Fibroblast of lung (primary cell): ENCODE measurements at places on chromosomes 4 and X.

DNA sequence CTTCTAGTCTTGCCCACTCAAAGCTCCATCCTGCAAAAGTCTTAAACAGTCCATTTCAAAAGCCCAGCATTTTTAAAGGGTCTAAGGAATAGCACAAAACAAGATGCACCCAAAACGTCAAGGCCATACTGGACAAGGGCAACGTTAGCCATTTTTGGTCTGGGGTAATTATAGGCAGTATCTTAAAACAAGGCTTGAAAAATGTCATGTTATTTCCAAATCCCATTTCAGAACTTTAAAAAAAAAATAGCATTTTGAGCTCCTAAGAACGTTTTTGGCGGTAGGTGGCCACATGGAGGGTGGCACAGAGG lies 584 bp upstream of the TMEM165 start:
- DNase-seq, result no peak

DNA sequence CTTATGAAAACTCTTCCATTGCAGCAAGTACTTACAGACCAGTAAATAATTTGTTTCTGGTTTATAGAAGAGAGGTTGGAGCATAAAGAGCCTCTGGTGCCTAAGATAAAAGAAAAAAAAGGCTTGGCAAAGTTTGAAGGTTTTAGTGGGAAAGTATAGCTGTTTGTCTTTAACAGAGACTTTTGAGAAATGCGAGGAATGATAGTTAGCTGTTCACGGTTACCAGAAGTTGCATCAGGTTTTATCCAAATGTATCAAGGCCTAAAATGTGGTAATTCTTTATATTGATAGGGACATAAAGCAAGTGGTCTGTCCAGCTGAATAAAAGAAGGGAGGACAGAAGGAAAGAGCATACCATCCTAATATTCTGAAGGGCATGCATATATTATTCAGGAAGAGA lies 29.3 kb downstream of the RAP1GDS1 start:
- peak; percentile 82 for DNase-seq

GRCh38 chr4:2370597-2371320 lies 47.7 kb downstream of the ZFYVE28 start:
- no peak for DNase-seq

DNA sequence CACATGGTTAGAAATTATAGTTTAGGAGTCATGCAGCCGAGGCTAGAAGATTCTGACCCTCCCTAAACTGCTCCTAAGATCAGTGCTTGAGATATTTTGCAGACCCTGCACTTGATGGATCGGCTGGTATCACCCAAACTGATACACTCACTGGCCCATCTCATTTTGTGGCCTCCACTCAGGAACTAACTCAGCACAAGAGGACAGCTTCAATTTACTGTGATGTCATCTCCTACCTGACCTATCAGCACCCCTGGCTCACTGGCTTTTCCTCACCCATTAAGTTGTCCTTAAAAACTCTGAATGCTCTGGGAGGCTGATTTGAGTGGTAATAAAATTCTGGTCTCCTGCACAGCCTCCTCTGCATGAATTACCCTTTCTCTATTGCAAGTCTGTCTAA lies 450.9 kb downstream of the PCDH10 start:
- DNase-seq, result peak; percentile 6

DNA sequence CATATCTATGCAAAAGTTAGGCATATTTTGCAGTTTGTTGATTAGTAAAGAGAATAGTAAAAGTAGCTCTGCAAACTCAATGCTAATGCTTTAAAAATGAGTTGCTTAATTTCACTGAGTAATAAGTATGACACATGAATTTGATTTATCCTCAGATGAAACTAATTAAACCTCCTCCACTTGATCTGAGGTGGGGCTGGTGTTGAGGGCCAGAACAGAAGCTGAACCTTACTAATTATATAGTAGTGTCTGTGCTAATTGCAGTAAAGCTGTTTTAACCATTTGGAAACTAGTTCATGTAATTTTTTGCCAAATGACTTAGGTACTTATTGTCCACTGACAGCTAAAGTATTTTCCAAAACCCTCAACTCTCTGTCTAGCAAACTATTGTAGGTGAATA lies 7.7 kb upstream of the PGAM4 start:
- DNase-seq, result no peak

GRCh38 chrX:122868631-122869030 lies 315.4 kb upstream of the GRIA3 start:
- no peak for DNase-seq

DNA sequence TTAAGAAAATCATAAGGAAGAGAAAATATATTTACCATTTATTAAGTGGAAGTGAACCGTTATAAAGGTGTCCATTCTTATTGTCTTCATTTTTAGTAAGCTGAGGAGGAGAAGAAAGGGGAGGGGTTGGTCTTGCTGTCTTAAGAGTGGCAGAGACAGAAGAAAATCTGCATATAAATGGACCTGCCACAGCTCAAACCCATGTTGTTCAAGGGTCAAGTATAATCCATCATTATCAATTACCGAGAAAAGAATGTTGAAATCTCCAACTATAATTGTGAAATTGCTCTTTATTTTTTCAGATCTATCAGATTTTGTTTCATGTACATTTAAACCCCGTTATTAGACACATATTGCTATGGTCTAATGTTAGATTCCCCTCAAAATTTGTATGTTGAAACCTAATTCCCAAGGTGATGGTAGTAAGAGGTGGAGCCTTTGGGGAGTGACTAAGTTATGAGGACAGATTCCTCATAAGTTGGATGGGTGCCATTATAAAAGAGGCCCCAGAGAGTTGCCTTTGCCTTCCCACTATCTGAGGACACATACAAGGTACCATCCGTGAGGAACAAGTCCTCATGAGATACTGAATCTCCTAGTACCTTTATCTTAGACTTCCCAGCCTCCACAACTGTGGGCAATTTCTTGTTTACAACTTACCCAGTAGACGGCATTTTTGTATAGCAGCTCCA lies 58.5 kb upstream of the SMAD1 start:
- no peak for DNase-seq

GRCh38 chrX:150544222-150544787 lies 24.1 kb upstream of the MTM1 start:
- DNase-seq, result no peak

GRCh38 chr4:105061136-105061696 lies 85.5 kb upstream of the TET2 start:
- peak; percentile 83 for DNase-seq

- no peak for DNase-seq
These were observed 20.2 kb downstream of the PIGG start for GRCh38 chr4:519203-519651.

GRCh38 chr4:2497324-2497723 lies 28.4 kb downstream of the RNF4 start:
- DNase-seq, result no peak

DNA sequence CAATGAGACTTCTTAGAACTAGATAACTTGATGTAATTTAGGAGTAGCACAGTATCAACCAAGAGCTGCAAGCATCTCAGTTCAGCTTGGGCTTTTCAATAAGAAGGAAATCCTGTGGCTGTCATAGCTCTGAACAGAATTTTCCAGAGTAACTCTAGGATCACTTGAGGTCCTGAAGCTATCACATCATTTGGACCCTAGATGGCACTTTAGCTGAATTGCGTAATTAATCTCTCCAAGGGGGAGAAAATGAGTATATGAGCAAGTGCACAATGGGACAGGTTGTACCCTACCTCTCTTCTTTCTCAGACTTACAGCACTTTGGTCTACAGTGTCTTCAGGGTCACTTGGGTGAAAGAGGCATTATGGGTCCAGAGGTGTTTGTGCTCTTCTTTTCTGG lies 45.2 kb downstream of the SLC4A4 start:
- DNase-seq, result no peak
